Activated naive CD4-positive, alpha-beta T cell (primary cell): ENCODE measurements at places on chromosomes 2 and 18.

DNA sequence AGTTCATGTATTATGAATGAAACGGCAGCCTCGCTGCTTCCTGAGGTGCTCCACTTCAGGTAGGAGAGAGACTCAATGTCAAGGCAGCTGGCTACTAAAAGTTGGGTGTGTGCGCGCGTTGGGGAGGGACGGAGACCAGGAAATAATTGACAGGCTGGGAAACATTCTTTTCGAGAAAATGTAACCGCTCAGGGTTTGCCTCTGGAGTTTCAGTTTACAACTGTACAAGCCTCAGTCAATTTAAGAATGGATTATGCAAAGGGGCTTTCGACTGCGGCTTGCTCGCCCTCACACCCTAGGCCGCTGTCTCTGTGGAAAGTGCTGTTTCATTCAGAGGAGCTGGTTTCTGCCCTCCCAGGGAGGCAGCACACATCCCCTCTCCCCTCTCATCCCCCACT, 4.4 kb upstream of the SPRED2 start:
- no peak for DNase-seq

DNA sequence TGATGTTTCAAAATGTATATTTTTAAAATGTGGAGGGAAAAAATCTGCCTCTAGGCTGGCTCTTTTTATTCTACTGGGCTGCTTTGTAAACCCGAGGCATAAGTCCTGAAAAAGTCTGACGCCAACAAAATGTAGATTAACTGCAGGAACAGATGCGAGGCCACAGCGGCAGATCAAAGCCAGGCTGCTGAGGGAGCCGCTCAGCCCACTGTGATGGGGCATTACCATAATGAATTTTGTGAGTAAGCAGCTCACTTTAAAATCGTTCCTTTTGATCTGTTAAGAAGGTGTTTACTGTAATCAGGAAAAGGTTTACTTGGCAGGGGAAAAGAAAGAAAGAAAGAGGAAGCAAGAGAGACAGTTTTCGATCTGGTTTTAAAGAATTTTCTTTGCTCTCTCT, 269.0 kb downstream of the ICOS start:
- no peak for DNase-seq

GRCh38 chr18:35289727-35290093, 319 bp downstream of the ZSCAN30 start:
- DNase-seq = no peak

DNA sequence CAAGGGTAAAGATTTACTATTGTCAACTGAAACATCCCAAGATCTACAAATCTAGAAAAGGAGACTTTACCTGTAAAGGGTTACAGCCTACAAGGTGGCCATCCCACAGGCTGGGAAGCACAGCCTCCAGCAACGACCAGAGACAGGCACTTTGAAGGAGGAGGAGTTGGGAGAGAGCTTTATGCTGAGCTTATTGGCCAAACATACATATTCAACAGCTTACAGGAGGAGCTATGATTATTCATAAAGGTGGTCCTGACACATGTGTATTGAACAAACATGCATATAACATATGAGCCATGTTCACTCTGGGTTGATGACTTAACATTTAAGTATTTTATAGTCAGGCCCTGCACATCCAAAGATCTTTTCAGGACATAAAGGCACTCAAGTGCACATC, 11.1 kb upstream of the ABCA12 start:
- no peak for DNase-seq

DNA sequence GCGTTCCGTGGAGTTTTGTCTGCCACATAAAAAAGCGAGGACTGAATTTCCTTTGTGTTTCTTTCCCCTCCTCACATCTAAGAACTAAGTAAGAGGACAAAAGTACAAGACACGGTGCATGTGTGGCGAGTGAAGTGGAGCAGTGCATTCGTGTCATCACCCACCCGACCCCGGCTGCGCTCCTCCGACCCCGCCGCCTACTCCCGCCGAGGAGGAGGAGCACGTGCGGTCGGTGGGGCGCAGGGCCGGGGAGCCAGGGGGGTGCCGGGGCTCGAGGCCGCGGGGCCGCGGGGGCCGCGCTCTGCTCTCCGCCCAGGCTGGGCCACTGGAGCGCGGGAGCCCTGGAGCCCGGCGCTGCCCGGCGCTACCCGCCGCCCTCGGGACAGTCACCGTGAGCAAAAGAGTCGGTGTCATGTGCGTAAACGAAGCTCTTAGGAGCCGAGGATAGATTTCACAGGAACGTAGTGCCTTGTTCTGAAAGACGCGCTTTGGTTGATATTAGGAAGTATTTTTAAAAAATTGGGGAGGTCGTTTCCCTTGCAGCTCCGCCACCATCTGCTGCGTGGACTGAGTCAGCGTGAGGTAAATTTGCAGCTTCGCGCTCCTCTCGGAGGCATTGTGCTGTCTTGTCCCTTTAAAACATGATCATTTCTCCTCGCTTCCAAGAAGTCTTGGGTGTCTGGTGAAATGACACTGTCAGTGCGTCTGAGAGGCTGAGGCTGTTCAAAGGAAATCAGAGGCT, 11.0 kb downstream of the TBR1 start:
- DNase-seq = no peak

- no peak for DNase-seq
Measured at GRCh38 chr2:187549951-187550555, 4.2 kb downstream of the TFPI start.

- no peak for DNase-seq
Measured at GRCh38 chr2:24354957-24355356, 5.4 kb downstream of the ITSN2 start.
